Stimulated activated CD8-positive, alpha-beta memory T cell treated with anti-CD3 and anti-CD28 coated beads, Interleukin-2, amount 100 ng/mL, for 48 hours (primary cell): ENCODE measurements at places on chromosomes 1 and 21.

GRCh38 chr1:29985606-29985945, 737.8 kb downstream of the MATN1 start:
- no peak for DNase-seq

DNA sequence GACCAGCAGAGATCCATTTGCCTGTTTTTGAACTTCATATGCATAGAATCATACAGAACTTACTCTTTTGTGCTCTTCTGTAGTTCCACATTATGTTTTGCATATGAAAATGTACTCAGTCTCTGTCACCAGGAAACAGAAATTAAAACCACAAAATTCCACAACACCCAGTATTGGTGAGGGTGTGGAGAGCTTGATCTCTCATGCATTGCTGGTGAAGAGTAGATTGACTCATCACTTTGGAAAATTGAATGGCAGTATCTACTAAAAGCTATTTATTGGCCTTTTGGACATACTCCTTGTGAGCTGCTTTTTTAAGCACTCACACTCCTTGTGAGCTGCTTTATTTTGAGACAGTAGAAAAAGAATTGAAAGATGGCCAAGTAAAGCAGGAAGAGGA, 43.3 kb downstream of the VTCN1 start:
- no peak for DNase-seq

DNA sequence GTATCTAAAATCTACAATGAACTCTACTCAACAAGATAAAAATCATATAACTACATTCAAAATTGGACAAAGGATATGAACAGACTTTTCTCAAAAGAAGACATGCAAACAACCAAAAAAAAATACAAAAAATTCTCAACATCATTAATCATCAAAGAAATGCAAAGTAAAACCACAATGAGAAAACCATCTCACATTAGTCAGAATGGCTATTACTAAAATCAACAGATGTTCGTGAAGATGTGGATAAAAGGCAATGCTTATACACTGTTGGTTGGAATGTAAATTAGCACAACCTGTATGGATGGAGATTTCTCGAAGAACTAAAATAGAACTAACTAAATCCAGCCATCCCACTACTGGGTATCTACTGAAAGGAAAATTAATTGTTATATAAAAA, 1080.8 kb downstream of the AMY1C start:
- no peak for DNase-seq

- no peak for DNase-seq
These were observed 2.2 kb upstream of the BCL9 start for GRCh38 chr1:147539122-147539575.

DNA sequence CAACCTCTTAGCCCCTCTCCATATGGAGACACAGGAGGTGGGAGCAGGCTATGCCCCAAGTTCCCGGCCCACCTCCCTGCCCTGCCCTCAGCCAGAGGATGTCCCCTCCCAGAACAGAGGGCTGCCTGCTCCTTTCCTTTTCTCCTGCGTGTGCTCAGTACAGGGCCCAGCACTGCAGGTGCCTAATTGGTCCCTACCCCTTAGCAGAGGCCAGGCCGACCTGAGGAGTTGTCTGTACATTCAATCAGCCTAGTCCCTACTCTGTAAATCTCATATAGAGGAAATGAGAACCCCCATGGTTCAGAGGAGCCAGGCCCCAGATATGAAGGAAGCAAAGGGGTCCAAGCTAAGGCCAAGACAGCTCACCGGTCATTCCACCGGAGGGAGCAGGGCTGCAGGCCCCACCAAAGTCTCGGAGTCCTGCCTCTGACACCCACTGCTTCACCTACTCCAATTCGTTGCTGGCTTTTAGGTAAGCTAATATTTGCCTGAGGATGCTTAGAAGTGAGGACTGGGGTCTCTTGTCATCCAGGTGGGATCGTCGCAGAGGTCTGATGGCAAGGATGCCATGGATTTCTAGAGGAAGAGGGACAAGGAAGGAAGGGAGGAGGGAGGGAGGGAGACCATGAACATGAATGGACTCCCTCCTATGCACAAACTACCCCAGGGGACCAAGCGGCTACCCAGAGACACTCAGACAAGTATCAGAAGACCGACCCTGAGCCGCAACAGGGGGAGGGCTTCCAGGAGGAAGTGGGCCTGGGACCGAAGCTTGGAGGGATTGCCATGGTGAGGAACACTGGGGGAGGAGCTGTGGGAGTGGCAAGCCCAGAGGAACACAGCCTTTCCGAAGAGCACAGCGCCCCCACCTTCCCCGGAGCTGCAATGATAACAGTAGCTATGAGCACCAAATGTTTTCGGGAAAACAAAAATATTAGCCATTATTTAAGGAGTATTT, 30.4 kb upstream of the FOXO6 start:
- DNase-seq: no peak

GRCh38 chr1:234967121-234967520, 161.5 kb downstream of the TOMM20 start:
- no peak for DNase-seq

DNA sequence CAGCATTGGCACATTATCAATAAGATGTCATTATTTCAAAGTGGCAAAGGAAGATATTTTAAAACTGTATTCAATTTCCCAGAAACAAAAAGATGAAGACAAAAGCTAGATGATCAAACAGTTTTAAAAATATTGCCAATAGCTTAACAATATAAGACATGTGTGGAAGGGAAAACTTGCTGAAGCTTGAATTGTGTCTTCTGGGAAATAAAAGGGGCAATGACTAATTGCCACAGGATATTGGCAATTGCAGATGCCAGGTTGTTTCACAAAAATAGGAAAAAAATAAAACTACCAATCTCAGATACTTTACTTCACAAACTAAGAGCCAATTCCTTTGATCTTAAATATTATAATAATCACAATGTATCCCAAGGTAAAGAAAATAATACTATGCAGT, 679.8 kb upstream of the ADAMTS5 start:
- no peak for DNase-seq

GRCh38 chr1:235011064-235011598, 117.5 kb downstream of the TOMM20 start:
- DNase-seq: peak; percentile 68

GRCh38 chr1:65045022-65045817, 78.9 kb upstream of the JAK1 start:
- no peak for DNase-seq

GRCh38 chr1:8211251-8211882, 106.5 kb upstream of the SLC45A1 start:
- DNase-seq: no peak

DNA sequence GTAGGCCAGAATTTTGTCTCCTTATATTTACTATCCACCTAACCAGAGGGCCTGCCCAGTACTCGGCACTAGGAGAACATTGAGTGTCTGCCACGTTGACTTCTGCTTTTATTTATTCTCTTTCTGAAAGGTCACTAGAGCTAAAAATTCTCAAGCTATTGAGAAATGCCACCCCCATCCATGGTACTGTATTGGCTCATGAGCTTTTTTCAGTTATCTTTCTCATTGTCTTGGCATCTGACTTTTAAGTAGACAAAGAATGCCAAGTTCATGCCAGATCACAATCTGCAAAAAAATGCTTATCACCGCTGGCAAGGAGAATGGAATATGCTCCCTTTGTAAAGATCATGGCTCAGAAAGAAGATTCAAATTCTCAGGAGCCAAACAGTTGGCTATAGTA, 49.8 kb upstream of the MROH9 start:
- DNase-seq: no peak

DNA sequence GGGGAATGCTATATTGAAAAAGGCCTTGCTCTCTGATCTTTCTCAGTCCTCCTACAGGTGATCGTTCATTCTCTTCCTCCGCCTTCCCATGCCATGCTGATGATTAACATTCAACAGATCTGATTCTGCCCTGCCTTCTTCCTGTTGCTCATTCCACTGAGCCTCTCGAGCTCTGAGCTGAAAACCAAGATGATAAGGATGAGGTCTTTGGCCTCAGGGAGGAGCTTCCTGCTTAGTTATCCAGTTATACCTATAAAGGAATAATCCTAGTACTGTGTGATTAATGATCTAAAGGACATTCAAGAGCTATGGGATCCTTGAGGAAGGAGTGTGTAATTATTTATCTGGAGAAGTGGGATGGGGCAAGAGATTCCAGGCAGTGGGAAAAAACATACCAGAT, 25.2 kb upstream of the MAP3K7CL start:
- no peak for DNase-seq

DNA sequence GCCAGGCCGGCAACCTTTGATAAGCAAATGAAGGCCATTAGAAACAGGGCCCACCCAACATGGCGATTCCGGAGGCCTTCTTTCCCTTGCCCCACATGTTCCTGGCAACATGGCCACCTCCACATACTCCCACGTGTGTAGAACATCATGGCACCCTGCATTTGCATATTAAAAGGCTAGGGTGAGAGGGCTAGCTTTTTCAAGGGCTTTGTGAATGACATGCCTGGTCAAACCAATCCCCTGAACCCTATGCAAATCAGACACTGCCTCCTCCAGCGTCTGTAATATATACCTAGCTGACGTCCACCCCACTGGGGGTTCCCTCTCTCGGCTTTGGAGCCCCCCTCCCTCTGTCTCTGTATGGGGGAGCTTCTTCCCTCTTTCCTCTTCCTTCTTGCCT, 1.6 kb downstream of the ADCY10 start:
- DNase-seq: no peak

- DNase-seq: no peak
These were observed 181.7 kb upstream of the DPYD start for GRCh38 chr1:98102345-98103030.

DNA sequence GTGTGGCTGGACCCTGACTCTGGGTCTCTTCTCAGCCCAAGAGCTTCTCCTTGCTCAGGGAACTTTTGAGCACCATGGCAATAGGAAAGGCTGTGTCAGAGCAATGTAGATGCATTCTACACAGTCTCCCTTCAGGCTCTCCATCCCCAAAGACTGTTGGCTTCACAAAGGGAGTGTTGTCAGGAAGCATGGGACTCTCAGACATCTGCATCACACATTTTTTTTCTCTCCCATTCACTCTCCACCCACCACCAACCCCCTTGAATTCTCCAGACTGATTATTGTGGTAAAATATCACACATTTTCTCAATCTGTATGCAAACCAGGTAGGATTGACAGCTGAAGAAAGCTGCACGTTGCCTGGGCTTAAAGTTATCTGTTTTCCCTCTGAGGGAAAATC, 105.4 kb upstream of the WARS2 start:
- DNase-seq: no peak
